CD4-positive, alpha-beta T cell treated with Interleukin-15 for 1 hour (primary cell): ENCODE measurements at places on chromosomes 13 and 19.

DNA sequence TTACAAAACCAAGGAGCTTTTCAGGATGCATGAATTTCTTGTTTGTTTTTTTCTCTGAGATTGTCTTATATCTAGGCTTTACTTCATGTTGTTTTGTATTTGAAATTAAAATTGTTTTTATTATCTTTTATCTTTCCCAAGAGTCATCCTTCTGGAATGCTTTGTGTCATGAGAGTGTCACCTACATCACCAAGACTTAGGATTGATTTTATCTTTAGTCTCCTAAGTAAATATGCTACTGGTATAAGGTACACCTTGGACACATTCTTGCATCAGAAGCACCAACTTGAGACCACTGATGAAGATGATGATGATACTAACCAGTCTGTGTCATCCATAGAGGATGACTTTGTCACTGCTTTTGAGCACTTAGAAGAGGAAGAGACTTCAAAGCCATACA, 26.4 kb downstream of the AKAP11 start:
- no peak for DNase-seq

DNA sequence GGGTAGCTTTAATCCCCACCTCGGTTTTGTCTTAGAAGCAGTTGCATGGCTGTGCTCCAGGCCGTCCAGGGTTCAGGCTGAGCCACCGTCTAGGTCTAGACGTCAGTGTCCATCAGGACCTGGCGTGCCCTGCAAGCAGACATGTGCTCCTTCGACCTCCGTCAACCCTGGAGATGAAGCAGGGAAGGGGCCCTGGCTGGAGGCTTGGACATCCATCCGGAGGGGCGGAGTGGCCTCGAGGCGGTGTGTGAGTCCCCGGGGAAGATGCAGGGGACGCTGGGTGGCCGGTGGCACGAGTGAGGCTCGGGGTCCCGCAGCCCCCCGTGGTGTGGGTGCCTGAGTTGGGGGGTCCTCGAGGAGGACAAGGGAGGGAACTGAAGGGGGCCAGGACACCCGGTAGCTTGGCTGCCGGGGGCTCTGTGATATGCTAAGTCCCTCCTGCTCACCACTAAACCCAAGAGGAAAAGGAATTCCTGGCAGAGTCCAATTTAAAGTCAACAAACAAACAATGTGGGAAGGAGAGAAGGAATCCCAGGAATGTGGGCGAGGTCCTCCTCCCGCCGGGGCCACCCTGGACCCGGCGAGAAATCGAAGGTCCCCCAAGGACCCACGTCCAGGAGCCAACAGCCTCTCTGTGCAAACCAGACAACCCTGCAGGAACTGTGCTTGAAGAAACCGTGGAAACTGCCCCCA, 14.9 kb upstream of the PTBP1 start:
- no peak for DNase-seq

DNA sequence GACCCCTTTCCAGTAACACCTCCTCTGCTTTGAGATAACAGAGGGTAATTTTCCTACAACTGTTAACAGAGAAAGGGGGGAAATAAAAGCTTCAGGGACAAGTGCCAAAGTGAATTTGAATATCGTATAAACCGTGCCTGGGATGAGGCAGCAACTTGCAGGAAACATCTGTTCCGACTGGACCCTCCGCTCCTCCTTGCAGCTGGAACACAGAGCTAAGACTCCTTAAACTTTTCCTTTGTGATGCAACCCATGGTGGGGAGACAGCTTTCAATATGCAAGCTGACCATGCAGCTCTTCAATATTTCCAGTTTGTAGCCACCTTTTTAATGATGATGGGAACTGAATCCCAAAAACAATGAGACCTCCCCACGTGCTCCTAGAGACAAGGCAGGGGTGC, 432.6 kb downstream of the ZNF536 start:
- DNase-seq, result no peak

DNA sequence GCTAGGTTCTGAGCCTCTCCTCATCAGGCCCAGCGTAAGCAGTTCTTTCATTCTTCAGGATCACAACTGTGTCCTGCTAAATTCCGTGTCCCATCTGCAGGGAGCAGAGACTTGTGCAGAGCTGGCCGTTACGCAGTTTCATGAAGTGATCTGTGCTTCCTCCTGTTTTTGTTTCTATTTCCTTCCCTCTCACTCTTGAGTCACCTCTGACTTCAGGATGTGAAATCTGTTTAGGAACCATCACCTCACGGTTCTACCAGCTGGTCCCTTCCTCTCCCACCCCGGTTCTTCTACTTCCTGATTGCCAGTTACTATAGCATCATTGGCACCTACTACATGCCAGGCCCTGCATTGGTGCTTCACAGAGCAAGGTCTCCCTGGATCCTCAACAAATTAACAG, 8.5 kb downstream of the MAU2 start:
- no peak for DNase-seq

DNA sequence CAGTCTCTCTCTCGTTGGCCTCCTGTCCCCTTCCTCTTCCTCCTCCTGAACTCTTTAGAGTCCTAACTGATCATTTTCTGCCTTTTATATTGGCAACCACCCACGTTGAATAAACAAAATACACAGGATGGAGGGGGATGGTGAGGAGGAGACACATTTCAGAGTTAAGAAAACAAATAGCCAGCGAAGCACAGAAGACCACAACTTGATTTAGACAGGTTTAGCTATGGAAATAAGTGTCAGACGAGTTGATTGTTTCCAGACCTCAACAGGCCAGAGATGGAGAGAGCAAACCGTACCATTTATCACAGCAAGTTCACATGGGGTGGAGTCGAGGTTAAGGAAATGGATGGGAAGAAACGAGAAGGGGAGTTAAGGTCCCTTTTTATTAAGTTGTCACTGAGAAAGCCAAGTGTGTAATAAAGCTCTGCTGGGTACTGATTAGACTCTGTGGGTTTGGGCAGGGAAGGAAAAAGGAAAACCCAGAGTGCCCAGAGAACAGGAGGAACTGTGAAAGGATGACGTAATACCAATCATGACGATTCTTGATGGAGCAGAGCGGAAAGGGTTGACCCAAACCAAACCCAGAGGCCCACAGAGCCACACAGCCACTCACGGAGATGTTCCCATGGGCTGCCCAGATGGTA, 11.1 kb upstream of the SERP2 start:
- DNase-seq, result no peak

DNA sequence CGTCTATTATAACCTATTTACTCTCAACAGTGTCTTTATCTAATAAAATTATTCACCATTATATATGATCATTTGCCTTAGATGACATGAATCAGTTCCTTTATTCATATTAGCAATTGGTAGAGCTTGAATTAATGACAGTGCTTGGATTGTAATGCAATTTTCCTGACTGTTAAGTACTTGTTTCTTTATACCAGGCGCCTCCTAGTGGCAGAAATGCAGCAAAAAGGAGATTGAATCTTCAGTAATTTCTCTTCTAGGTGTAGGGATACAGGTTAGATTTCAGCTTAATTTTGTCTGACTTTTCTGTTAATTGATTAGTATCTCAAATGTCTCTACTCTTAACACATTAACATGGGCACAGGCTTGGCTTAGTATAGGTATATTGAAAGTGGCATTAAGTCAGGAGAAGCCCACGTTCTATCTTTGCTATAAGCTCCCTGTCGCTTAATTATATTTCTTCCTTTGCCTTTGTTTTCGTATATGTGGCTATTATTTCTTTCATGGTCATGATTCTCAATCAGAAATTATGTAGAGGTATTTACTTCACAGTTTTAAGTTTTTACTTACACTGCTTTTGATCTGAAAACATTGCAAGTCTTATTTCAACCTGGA, 9.1 kb upstream of the LHFPL6 start:
- no peak for DNase-seq

DNA sequence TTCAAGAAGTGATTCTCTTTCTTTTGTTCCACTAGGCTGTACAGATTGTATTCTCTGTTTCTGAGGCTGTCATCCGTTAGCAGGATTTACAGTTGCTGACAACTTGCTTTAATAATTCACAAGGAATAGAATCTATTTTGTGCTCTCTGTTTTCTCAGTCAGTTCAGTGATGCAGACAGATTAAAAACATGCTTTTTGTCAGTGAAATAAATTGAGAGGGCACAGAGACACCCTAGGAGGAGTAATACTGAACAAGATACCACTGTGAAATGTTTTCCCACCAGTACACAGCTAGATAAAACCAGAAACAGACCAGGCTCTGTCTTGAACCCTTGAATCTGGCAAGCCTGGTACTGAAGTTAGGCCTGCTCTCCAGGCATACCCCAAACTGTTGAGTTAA, 58.7 kb downstream of the LACC1 start:
- DNase-seq, result no peak

- no peak for DNase-seq
Observed at GRCh38 chr13:112867301-112867711, 101.7 kb upstream of the MCF2L start.

DNA sequence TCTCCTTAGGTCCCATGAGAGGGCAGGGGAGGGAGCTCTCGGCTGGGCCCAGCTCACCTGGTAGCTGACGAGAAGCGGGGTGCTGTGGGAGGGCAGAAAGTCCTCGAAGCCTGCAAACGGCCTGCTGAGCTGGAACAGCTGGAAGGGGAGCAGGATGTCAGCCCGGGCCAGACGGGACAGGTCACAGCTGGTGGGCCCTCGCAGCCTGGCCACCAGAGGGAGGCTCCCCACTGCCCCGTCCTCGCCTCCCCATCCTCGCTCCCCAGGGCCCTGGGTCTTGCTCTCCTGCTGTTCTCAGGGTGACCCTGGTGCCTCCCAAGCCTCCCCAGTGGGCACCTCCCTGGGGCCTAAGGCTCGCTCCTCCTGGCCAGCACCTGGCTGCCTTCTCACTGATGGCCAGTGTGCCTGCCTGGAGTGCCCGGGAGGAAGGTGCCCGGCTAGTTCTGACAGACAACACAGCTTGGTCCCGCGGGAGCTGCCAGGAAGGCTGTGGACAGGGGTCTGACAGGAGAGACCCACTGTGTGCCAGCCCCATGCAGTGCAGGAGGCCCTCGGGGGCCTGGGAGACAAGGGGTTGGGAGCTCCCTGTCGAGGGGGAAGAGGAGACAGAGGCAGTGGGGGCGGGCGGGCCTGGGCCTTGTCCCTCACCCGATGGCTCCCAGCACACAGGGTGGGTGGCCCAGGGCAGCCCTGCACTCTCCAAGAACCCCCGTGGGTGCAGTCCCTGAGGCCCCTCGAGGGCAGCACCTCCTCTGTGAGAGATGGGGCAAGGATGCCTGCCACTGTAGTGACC, 20.3 kb downstream of the GPX4 start:
- DNase-seq, result no peak

DNA sequence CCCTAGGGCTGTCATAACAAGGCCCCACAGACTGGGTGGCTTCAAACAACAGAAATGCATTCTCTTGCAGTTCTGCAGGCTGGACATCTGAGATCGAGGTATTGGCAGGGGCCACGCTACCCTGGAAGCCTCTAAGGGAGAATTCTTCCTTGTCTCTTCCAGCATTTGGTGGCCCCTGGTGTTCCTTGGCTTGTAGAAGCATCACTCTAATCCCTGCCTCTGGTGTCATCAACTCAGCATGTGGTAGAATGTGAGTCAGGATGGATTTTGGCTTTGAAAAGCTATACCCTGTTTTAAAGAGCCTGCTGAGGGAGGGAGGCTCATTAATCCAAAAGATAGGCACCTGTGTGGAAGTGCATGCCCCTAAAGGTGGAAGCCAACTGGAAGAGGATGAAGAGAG, 7.9 kb upstream of the GGACT start:
- no peak for DNase-seq

DNA sequence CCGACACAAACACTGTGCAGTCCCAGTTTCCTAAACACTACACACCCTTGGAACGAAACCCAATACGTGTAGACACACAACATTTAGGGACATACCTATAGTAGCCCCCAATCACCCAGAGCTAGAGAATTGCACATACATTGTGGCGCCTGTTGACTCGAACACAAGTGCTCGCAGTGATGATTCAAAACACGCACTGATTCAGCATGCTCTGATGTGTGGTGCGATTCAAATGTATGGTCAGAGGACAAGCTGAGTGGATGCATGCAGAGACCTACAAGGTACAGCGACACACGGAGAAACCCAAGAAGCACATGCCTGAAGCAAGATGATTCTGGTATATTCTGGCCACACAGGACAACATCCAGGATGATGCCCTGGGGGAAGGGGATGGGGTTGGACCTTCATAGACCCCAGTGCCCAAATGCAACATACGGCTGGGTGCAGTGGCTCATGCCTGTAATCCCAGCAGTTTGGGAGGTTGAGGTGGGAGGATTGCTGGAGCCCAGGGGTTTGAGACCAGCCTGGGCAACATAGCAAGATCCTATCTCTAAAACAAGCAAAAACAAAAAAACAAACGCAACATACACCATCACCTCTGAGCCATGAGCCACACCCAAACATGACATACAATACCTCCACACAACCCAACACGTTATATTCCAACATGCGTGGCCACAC, 997 bp upstream of the KCNN4 start:
- no peak for DNase-seq

DNA sequence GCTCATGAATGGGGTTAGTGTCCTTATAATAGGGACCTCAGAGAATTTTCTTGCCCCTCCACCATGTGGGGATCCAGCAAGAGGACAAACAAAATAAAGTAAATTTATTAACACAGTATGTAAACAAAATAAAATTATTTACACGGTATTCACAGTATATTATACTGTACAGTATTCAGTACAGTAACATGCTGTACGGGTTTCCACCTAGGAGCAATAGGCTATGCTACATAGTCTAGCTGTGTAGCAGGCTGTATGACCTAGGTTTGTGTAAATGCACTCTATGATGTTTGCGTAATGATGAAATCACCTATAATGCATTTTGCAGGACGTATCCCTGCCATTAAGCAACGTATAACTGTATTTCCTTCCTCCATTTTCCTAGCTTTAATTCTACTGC, 11.8 kb upstream of the DIAPH3 start:
- DNase-seq, result no peak

- DNase-seq, result no peak
Observed at GRCh38 chr19:5624018-5624663, 1.3 kb downstream of the SAFB start.

DNA sequence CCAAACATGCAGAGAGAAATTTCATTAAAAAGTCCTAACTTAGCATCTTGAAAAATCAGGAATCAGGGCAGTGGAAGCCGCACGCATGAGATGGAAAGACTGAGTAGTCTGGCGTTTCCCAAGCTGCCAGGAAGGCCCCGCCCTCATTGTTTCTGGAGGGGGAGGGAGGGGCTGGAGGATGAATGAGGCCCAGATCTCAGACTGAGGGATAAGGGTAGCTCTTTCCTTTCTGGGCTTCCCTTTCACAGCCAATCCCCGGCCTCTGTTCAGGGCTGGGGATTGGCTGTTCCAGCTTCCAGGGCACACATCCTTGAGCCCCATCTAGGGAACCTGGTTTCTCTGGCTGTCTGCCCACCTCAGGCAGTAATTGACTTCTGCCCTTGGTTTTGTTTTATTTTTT, 7.3 kb downstream of the C19orf53 start:
- DNase-seq, result no peak

GRCh38 chr13:51728972-51729371, 75.0 kb downstream of the DHRS12 start:
- DNase-seq, result no peak
